ENCODE measurements at places on chromosomes 13 and 19.

- no peak for DNase-seq
Measured at GRCh38 chr13:106987427-106987785, 419.5 kb upstream of the ARGLU1 start.

DNA sequence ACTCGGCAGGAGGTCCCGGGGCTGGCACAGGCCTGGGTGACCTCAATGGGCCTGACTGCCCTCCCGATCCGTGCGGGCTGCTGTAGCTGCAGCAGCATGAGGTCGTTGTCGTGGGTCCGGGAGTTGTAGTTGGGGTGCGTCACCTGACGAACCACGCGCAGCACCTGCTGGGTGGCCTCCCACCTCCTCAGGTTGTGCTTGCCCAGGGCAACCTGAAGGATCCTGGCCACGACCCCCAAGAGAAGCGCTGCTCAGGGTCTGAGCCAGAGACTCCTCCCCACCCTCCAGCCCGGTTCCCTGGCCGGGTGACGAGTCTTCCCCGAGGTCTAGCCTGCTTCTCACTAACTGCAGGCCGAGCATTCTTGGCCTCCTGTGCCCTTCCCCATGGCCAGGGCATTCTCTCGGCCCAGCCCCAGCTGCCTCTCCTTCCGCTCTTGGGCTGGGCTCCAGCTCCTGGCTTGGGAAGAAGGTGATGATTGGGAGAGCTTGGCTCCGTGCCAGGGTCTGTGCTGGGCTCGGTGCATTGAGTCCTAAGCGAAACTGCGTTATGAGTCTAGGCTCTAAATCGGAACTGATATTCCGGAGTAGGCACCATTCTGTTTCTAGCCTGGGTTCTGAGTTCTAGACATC is 3.1 kb downstream of the KLK14 start:
- no peak for DNase-seq

GRCh38 chr19:50478901-50479715 is 2.5 kb upstream of the GARIN5A start:
- DNase-seq, result no peak

DNA sequence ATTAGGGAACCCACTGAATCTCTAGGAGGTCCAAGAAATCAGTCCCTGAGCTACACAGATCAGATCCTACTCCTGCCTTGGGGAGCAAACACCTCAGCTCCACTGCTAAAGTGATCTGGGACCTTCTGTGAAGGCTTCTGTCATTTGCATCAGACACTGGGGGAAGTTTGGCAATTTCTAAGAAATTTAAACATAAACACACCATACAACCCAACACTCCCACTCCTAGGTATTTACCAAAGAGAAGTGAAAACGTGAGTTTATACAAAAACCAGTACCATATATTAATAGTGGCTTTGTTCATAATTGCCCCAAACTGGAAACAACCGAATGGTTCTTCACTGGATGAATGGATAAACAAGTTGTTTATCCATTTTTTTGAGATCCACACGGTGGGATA is 7.3 kb upstream of the TYROBP start:
- DNase-seq, result no peak

DNA sequence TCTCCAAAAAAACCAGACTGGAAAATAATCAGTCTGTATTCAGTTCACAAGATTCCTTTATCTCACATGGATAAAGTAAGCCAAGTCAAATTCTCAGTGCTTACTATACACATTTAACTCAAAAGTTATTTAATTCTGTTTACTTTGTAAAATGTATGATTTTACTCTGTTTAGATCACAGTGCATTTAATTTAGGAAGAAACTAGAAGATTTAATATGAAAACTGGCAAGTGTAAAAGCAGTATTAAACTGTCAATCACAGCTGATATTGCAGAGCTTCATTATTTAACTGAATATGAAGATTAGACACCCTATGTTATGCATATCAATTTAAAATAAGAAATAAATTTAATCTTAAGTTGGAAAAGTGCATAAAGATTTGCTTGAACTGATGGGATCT is 78.0 kb downstream of the DACH1 start:
- no peak for DNase-seq

- no peak for DNase-seq
Measured at GRCh38 chr19:29854033-29854432, 42.2 kb downstream of the CCNE1 start.

Measured in HFFc6 (cell line).